ENCODE measurements at places on chromosomes 3 and 15. TPM values are rescaled to one million over a fixed set of nuclear protein-coding genes. Genes with fewer than 3 reads are reported as not detected.

RTF1 gene
- total RNA-seq: 41.6 TPM

SNTN gene
- not detected for total RNA-seq

LRRC49 gene
- total RNA-seq: not detected

RYR3 gene
- total RNA-seq: not detected

PLA2G4F gene
- total RNA-seq: not detected

PODXL2 gene
- 2.7 TPM for total RNA-seq

ERC2 gene
- total RNA-seq: not detected

ACTRT3 gene
- not detected for total RNA-seq

RBPMS2 gene
- not detected for total RNA-seq

TBC1D23 gene
- 43.9 TPM for total RNA-seq

SKOR1 gene
- 2.3 TPM for total RNA-seq

CACNA2D2 gene
- total RNA-seq: 8.7 TPM

IMPG2 gene
- 0.22 TPM for total RNA-seq
